ENCODE measurements at places on chromosomes 6 and 20. TPM values are rescaled to one million over a fixed set of nuclear protein-coding genes. Genes with fewer than 3 reads are reported as not detected.

DNA sequence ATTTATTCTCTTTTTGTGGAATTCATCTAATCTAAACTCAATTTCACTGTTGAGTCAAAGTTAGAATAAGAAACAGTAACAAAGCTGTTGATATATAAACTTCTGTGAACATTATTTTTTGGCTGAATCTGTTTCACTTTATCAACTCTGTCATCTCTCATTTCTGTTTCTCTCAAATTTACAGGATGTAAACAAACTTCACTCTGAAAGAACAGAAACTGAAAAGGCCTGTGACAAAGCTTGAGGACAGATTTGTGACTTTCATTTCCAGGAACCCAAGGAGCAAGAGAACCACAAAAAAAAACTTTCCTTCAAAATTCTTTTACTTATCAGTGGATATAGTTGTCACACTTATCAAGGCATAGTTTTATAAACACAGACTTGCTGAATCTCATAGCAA is 447.9 kb upstream of the OPRM1 start:
- H3K36me3 ChIP-seq, result no peaks in the 10 kb centered on the region
- no peak overlapping the region for H3K4me3 ChIP-seq
- no peak overlapping the region for H3K27ac ChIP-seq
- no peaks in the 10 kb centered on the region for H3K27me3 ChIP-seq

GRCh38 chr20:49663112-49663511 is 50.6 kb downstream of the B4GALT5 start:
- peaks cover 11% of the 10 kb centered on the region for H3K4me1 ChIP-seq
- H3K36me3 ChIP-seq, result no peaks in the 10 kb centered on the region
- no peak for DNase-seq
- no peak overlapping the region for H3K27ac ChIP-seq
- H3K27me3 ChIP-seq, result no peaks in the 10 kb centered on the region
- no peak overlapping the region for H3K4me3 ChIP-seq

- peak; percentile 97 for DNase-seq
- peaks cover 40% of the 10 kb centered on the region for H3K4me1 ChIP-seq
- peak overlapping the region; percentile 57 for H3K4me3 ChIP-seq
- H3K27ac ChIP-seq, result peak overlapping the region; percentile 97
- no peaks in the 10 kb centered on the region for H3K27me3 ChIP-seq
These were observed 25.3 kb upstream of the TOP1 start for GRCh38 chr20:41003143-41003935.

- no peaks in the 10 kb centered on the region for H3K36me3 ChIP-seq
- no peaks in the 10 kb centered on the region for H3K4me1 ChIP-seq
- no peaks in the 10 kb centered on the region for H3K27me3 ChIP-seq
These were observed 18.3 kb upstream of the GTSF1L start for GRCh38 chr20:43744966-43745730.

GRCh38 chr6:130962966-130963365 is 100.1 kb downstream of the EPB41L2 start:
- no peaks in the 10 kb centered on the region for H3K36me3 ChIP-seq
- no peak overlapping the region for H3K4me3 ChIP-seq
- DNase-seq, result no peak
- H3K4me1 ChIP-seq, result peaks cover 30% of the 10 kb centered on the region

DNA sequence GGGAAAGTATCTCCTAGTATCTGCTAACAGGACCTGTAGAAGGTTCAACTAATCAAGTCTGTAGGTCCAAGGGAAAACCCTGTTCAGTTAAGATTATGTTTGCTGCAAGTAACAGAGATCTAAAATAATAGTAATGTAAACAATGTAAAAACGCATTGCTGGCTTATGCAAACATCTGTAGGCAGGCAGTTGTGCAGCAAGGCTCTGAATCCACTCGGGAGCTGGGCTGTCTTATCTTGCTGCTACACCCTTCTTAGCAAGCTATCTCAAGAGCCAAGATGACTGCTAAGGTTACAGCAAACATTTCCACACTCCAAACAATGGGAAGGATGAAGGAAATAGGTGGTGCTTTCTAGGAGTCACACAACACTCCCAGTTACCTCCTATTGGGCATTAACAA is 397.3 kb upstream of the NRSN1 start:
- H3K36me3 ChIP-seq, result no peaks in the 10 kb centered on the region
- DNase-seq, result no peak
- H3K27ac ChIP-seq, result no peak overlapping the region
- H3K27me3 ChIP-seq, result no peaks in the 10 kb centered on the region

- no peak overlapping the region for H3K4me3 ChIP-seq
- no peaks in the 10 kb centered on the region for H3K4me1 ChIP-seq
- H3K36me3 ChIP-seq, result no peaks in the 10 kb centered on the region
These were observed 13.0 kb downstream of the PIM1 start for GRCh38 chr6:37182736-37183590.

DNA sequence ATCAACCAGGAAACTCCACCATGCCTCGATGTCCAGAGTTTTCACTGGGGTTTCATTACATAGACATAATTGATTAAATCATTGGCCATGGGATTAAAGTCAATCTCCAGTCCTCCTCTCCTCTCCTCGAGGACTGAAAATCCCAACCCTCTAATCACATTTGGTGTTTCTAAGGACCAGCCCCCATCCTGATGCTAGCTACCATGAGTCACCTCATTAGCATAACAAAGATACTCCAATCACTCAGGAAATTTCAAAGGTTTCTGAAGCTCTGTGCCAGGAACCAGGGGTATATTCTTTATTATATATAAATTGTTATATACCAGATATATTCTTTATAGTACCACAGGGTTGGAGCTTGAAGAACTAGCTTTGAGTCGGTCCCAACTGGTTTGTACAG is 212.9 kb upstream of the PRND start:
- H3K36me3 ChIP-seq, result no peaks in the 10 kb centered on the region
- H3K4me3 ChIP-seq, result no peak overlapping the region
- DNase-seq, result no peak
- no peak overlapping the region for H3K27ac ChIP-seq

- H3K27me3 ChIP-seq, result no peaks in the 10 kb centered on the region
- no peaks in the 10 kb centered on the region for H3K36me3 ChIP-seq
- no peak overlapping the region for H3K27ac ChIP-seq
These were observed 22.3 kb upstream of the CEP162 start for GRCh38 chr6:84249724-84250123.

DNA sequence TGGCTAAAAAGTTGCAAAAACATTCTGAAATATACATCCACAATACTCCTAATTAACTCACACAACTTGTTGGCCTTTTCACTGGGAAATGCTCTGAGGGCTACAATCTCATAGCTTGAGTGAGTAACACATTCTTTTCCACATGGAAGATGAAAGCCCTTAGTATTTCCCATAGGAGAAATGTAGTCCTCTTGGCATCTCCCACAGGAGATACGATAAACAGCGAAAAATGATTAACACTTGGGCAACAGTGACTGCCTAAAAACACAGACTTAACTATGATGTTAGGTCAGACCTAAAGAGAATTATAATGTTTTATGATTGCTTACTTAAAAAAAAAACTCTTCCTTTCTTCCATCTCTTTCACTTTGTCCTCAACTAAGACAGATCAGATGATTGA is 9.0 kb downstream of the MYLK4 start:
- peaks cover 3% of the 10 kb centered on the region for H3K4me1 ChIP-seq
- H3K4me3 ChIP-seq, result no peak overlapping the region
- H3K36me3 ChIP-seq, result no peaks in the 10 kb centered on the region
- DNase-seq, result no peak
- H3K27me3 ChIP-seq, result no peaks in the 10 kb centered on the region
- H3K27ac ChIP-seq, result no peak overlapping the region

DNA sequence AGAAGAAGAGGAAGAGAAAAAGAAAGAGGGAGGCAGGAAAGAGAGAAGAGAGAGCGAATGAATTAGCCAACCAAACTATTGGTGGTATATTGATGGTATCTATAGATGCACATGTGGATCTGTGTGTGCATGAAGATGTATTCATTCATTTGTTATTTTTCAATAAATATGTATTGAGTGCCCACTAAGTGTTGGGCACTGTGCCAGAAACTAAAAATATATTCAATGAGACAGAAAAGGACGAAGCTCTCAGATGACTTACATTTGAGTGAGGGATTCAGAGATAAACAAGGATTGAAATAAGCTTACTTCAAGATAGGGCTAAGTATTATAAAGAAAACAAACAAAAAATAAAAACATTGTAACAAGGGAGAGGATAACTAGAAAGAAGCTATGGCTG is 154.9 kb downstream of the TSHZ2 start:
- H3K36me3 ChIP-seq, result no peaks in the 10 kb centered on the region
- no peaks in the 10 kb centered on the region for H3K27me3 ChIP-seq
- H3K27ac ChIP-seq, result no peak overlapping the region
- H3K4me1 ChIP-seq, result peaks cover 56% of the 10 kb centered on the region
- no peak for DNase-seq
- H3K4me3 ChIP-seq, result no peak overlapping the region

DNA sequence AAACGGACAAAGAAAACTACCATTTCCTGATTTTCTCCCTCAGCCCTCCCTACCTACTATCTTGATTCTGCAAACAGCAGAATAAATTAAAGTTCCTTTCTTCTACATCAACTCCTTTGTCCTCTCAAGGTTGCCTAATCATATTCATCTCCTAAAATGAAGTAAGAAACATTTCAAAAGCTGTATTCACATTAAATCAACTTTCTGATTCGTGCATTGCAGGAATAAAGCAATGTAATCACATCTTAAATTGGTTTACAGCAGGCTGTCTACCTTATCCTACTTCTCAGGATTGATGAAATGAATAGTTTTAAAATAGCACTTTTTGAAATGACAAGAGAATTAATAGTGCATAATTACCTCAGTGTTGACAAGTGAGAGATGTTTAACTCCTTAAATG is 25.1 kb downstream of the PRKN start:
- H3K27me3 ChIP-seq, result no peaks in the 10 kb centered on the region
- H3K4me3 ChIP-seq, result no peak overlapping the region
- H3K27ac ChIP-seq, result no peak overlapping the region
- DNase-seq, result no peak
- no peaks in the 10 kb centered on the region for H3K36me3 ChIP-seq
- H3K4me1 ChIP-seq, result no peaks in the 10 kb centered on the region

- peak; percentile 84 for DNase-seq
- H3K4me3 ChIP-seq, result peak overlapping the region; percentile 76
- H3K36me3 ChIP-seq, result no peaks in the 10 kb centered on the region
- peaks cover 42% of the 10 kb centered on the region for H3K4me1 ChIP-seq
- H3K27ac ChIP-seq, result peak overlapping the region; percentile 96
- no peaks in the 10 kb centered on the region for H3K27me3 ChIP-seq
These were observed 39.8 kb downstream of the GNAS start for GRCh38 chr20:58892141-58892931.

- H3K4me3 ChIP-seq, result no peak overlapping the region
- DNase-seq, result no peak
- no peaks in the 10 kb centered on the region for H3K27me3 ChIP-seq
- no peak overlapping the region for H3K27ac ChIP-seq
These were observed 65.1 kb upstream of the STX16 start for GRCh38 chr20:58585753-58586540.

ARMC12 gene
- polyA plus RNA-seq, result 0.15 TPM

SLC26A8 gene
- not detected for polyA plus RNA-seq

TMEM217 gene
- 4.4 TPM for polyA plus RNA-seq

NKX2-4 gene
- not detected for polyA plus RNA-seq

SMOC2 gene
- polyA plus RNA-seq, result not detected

EYA4 gene
- polyA plus RNA-seq, result not detected

VSTM2L gene
- 5.1 TPM for polyA plus RNA-seq

PLN gene
- polyA plus RNA-seq, result 0.49 TPM

RAMACL gene
- 0.31 TPM for polyA plus RNA-seq

AKAP12 gene
- polyA plus RNA-seq, result 20.4 TPM

CCN5 gene
- 23.6 TPM for polyA plus RNA-seq

SNAP91 gene
- polyA plus RNA-seq, result not detected

Measured in GM23248 (cell line).